ENCODE measurements at places on chromosomes 3 and 15.
A peak's percentile ranks its signal among the peaks of the same experiment; 100 is the strongest.

- peaks cover 46% of the 10 kb centered on the region for H3K27me3 ChIP-seq
- DNase-seq: no peak
- H3K36me3 ChIP-seq: no peaks in the 10 kb centered on the region
- H3K4me1 ChIP-seq: no peaks in the 10 kb centered on the region
- H3K27ac ChIP-seq: no peak overlapping the region
- H3K4me3 ChIP-seq: no peak overlapping the region
Observed at GRCh38 chr15:37733628-37734027, 200.8 kb upstream of the TMCO5A start.

GRCh38 chr3:67783281-67784250 lies 129.2 kb upstream of the SUCLG2 start:
- DNase-seq: no peak
- H3K4me1 ChIP-seq: no peaks in the 10 kb centered on the region
- no peak overlapping the region for H3K27ac ChIP-seq
- H3K36me3 ChIP-seq: no peaks in the 10 kb centered on the region
- no peaks in the 10 kb centered on the region for H3K27me3 ChIP-seq
- H3K4me3 ChIP-seq: no peak overlapping the region

DNA sequence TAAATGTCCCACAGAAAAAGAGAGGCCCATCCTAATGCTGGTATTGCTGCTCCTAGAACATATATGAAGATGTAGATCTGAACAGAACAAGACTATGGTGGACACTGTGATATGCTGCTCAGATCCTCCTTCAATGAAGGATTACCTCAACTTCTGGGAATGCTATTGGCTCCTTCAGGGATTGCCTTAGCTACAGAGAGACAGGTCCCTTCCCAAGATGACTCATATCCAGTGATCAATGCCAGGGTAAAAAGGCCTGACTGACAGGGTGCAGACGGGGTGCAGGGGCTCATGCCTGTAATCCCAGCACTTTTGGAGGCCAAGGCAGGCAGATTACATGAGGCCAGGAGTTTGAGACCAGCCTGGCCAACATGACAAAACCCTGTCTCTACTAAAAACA lies 20.5 kb upstream of the STAG1 start:
- peaks cover 6% of the 10 kb centered on the region for H3K4me1 ChIP-seq
- no peaks in the 10 kb centered on the region for H3K36me3 ChIP-seq
- no peaks in the 10 kb centered on the region for H3K27me3 ChIP-seq
- no peak for DNase-seq
- H3K27ac ChIP-seq: no peak overlapping the region
- no peak overlapping the region for H3K4me3 ChIP-seq

DNA sequence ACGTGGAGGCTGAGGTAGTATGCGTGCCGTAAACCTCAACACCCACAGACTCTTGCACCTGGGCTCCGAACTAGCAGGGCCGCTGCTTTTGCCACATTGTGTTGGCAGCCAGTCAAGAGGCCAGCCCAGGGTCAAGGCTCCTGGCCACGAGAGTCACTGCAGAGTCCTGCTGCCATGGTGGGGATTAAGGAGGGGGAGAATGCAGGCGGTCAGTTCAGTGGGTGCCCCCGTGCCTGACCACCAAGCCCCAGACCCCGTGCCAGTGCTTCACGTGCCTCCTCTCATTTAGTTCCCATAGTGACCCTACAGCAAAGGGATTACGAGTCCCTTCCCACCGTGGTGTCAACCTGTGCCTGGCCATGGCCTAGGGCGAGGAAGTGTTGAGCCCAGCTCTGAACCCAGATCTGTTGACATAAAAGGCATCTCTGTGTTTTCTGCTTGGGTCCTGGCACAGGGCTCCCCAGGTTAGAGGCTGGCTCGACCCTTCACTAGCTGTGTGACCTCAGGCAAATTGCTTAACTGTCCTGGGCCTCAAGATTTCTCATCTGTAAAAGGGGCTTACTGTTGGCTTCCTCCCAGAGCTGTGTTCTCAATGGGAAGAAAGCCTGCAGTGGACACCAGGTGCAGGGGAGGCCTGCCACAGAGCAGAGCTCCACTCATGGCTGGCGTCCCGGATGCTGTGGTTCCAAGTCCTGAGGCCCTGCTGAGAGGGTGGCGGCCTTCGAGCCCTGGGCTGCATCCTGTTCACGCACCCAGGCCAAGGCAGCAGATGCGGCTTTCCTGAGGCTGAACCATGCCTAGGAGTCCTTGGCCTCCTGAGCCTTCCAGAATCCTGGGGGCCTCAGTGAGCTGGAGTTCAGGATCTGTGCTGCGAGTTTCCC lies 32.8 kb downstream of the FBLN2 start:
- no peak overlapping the region for H3K27ac ChIP-seq
- H3K36me3 ChIP-seq: no peaks in the 10 kb centered on the region
- H3K4me1 ChIP-seq: no peaks in the 10 kb centered on the region
- no peak for DNase-seq

DNA sequence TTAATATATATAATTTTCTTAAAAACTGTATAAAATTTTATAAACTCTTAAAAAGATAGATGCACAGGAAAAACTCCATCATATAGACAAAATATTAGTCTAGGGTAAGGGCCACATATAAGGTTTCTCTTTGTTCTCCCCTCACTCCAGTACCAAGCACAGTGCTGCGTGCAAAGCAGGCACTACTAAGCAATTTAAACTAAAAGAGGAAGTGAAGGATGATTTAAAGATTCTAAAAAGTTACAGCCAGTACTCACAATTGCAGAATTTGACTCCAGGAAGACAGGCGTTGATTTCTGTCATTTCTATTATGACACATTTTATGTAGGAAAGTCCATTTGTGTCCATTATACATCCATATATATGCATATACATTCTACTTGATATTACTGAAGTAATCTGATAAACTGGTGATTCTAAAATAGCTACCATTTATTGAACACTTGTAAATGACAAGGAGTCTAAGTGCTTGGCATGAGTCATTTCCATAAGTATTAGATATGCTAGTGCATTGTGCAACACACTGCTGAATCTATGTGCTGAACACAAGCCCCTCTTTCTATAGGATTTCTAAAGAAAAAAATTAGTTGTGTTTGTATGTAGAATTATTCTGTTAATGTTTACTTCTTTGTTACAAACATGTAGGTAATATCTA lies 785.5 kb upstream of the ARRDC4 start:
- H3K4me3 ChIP-seq: no peak overlapping the region
- no peaks in the 10 kb centered on the region for H3K27me3 ChIP-seq
- DNase-seq: no peak

- no peaks in the 10 kb centered on the region for H3K36me3 ChIP-seq
- H3K4me3 ChIP-seq: no peak overlapping the region
- no peak overlapping the region for H3K27ac ChIP-seq
- H3K27me3 ChIP-seq: no peaks in the 10 kb centered on the region
- no peak for DNase-seq
- H3K4me1 ChIP-seq: no peaks in the 10 kb centered on the region
Observed at GRCh38 chr3:10437995-10438901, 67.1 kb downstream of the ATP2B2 start.

GRCh38 chr15:63791228-63791627 lies 42.5 kb downstream of the HERC1 start:
- no peak for DNase-seq
- no peaks in the 10 kb centered on the region for H3K36me3 ChIP-seq
- H3K27ac ChIP-seq: no peak overlapping the region
- H3K27me3 ChIP-seq: no peaks in the 10 kb centered on the region
- H3K4me1 ChIP-seq: no peaks in the 10 kb centered on the region
- H3K4me3 ChIP-seq: no peak overlapping the region

DNA sequence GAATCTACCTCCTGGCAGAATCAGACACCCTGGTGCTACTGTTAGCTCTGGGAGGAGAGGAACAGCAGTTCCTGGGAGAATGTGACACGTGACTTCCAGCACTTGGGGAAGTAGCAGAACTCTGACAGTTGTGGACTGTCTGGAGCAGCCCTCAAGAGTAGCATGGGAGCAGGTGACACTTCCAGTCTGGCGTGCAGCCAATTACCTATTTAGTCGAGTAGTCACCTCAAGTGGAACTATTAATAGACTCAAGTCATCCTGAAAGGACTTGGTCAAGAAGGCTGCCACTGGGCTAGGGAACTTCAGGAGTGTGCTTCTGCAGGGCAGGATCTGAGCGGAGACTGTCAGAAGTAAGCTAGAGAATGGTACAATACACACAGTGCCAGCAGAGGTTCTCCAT lies 62.3 kb downstream of the MTHFS start:
- DNase-seq: no peak
- no peak overlapping the region for H3K4me3 ChIP-seq
- peaks cover 5% of the 10 kb centered on the region for H3K4me1 ChIP-seq
- H3K27ac ChIP-seq: no peak overlapping the region
- H3K27me3 ChIP-seq: no peaks in the 10 kb centered on the region
- no peaks in the 10 kb centered on the region for H3K36me3 ChIP-seq

DNA sequence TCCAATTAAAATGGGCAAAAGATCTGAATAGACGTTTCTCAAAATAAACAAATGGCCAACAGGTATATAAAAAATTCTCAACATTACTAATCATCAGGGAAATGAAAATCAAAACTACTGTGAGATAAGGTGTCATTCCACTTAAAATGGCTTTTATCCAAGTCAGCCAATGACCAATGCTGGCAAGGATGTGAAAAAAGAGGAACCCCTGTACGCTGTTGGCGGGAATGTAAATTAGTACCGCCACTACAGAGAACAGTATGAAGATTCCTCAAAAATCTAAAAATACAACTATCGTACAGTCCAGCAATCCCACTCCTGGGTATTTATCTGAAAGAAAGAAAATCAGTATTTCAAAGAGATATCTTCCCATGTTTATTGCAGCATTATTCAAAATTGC lies 176.9 kb upstream of the STT3B start:
- no peaks in the 10 kb centered on the region for H3K36me3 ChIP-seq
- no peak overlapping the region for H3K27ac ChIP-seq
- no peak overlapping the region for H3K4me3 ChIP-seq
- no peaks in the 10 kb centered on the region for H3K27me3 ChIP-seq

- H3K4me1 ChIP-seq: no peaks in the 10 kb centered on the region
- H3K27me3 ChIP-seq: no peaks in the 10 kb centered on the region
- H3K27ac ChIP-seq: no peak overlapping the region
- peaks cover 3% of the 10 kb centered on the region for H3K36me3 ChIP-seq
- no peak overlapping the region for H3K4me3 ChIP-seq
- DNase-seq: no peak
Observed at GRCh38 chr15:68145706-68146105, 59.4 kb downstream of the CALML4 start.

GRCh38 chr15:68994149-68994548 lies 20.3 kb upstream of the NOX5 start:
- H3K4me1 ChIP-seq: 0 out of 2 replicates have a peak, but pooled peaks cover 6% of the 10 kb centered on the region
- DNase-seq: no peak
- no peak overlapping the region for H3K27ac ChIP-seq
- no peaks in the 10 kb centered on the region for H3K36me3 ChIP-seq

GRCh38 chr3:15271785-15272381 lies 60.5 kb downstream of the SH3BP5 start:
- H3K4me3 ChIP-seq: no peak overlapping the region
- no peaks in the 10 kb centered on the region for H3K27me3 ChIP-seq
- no peak for DNase-seq
- H3K27ac ChIP-seq: no peak overlapping the region

DNA sequence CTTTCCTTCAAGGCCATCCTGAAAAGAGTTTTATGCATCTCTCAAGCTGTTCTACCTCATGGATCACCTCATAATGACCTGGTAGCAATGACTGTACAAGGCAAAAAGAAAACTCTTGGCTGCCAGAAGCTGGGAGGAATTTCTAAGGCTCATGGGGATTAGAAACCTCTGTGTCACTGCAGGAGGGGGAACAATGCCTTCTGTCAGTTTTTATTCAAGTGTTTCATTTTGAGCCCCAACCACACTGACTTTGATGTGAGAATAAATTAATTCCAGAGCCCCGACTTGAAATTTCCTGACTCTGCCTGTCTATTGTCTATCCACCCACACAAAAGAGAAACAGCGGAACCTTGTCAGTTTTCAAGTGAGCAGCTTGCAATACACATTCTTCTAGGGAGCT lies 58.7 kb upstream of the MRPL3 start:
- H3K36me3 ChIP-seq: no peaks in the 10 kb centered on the region
- no peak overlapping the region for H3K4me3 ChIP-seq

- H3K36me3 ChIP-seq: no peaks in the 10 kb centered on the region
- no peaks in the 10 kb centered on the region for H3K27me3 ChIP-seq
- no peak overlapping the region for H3K27ac ChIP-seq
- H3K4me1 ChIP-seq: peaks cover 8% of the 10 kb centered on the region
- DNase-seq: no peak
Observed at GRCh38 chr15:77627067-77627466, 5.6 kb downstream of the LINGO1 start.

GRCh38 chr3:179146911-179147513 lies 1.1 kb upstream of the PIK3CA start:
- peak overlapping the region; percentile 84 for H3K4me3 ChIP-seq
- peak; percentile 71 for DNase-seq
- H3K27ac ChIP-seq: peak overlapping the region; percentile 62
- no peaks in the 10 kb centered on the region for H3K4me1 ChIP-seq
- no peaks in the 10 kb centered on the region for H3K36me3 ChIP-seq
- no peaks in the 10 kb centered on the region for H3K27me3 ChIP-seq

- H3K27ac ChIP-seq: peak overlapping the region; percentile 99
- peaks cover 17% of the 10 kb centered on the region for H3K36me3 ChIP-seq
- H3K4me1 ChIP-seq: peaks cover 20% of the 10 kb centered on the region
Observed at GRCh38 chr3:49019941-49020329, 1.6 kb upstream of the DALRD3 start.

DNA sequence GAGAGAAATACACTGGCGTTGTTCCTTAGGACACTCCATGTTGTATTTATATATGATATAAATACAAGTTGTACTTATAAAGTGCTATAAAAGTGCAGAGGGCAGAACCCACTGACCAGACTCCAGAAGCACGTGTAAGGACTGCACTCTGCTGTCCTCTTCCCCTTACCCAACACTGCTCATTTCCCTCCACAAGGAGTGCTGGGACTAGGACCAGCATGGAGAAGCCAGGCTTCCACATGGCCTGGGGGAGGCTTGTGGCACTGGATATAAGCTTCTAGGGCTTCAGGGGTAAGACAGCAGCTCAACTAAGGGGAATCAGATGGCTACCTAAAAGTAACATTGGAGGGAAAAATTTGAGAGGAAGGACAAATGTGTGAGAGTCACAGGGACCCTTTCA lies 556.9 kb downstream of the IGSF11 start:
- H3K4me3 ChIP-seq: no peak overlapping the region
- no peaks in the 10 kb centered on the region for H3K36me3 ChIP-seq
- no peaks in the 10 kb centered on the region for H3K27me3 ChIP-seq
- H3K27ac ChIP-seq: no peak overlapping the region
- no peaks in the 10 kb centered on the region for H3K4me1 ChIP-seq
- DNase-seq: no peak

- H3K27me3 ChIP-seq: no peaks in the 10 kb centered on the region
- H3K27ac ChIP-seq: no peak overlapping the region
- H3K4me1 ChIP-seq: no peaks in the 10 kb centered on the region
- no peak for DNase-seq
Observed at GRCh38 chr3:58570851-58571250, 6.3 kb downstream of the FAM107A start.

GRCh38 chr3:10364806-10365205 lies 43.9 kb upstream of the SEC13 start:
- peaks cover 8% of the 10 kb centered on the region for H3K27me3 ChIP-seq
- H3K36me3 ChIP-seq: no peaks in the 10 kb centered on the region
- H3K4me3 ChIP-seq: no peak overlapping the region

- no peak overlapping the region for H3K27ac ChIP-seq
- H3K4me1 ChIP-seq: peaks cover 40% of the 10 kb centered on the region
- no peaks in the 10 kb centered on the region for H3K27me3 ChIP-seq
- H3K36me3 ChIP-seq: peaks cover 17% of the 10 kb centered on the region
- peak overlapping the region; percentile 57 for H3K4me3 ChIP-seq
Observed at GRCh38 chr15:101293122-101293521, 1.9 kb downstream of the SNRPA1 start.
